ENCODE measurements at places on chromosomes 3 and 15.

- DNase-seq = no peak
Measured at GRCh38 chr3:184145111-184145524, 10.0 kb downstream of the EIF2B5 start.

DNA sequence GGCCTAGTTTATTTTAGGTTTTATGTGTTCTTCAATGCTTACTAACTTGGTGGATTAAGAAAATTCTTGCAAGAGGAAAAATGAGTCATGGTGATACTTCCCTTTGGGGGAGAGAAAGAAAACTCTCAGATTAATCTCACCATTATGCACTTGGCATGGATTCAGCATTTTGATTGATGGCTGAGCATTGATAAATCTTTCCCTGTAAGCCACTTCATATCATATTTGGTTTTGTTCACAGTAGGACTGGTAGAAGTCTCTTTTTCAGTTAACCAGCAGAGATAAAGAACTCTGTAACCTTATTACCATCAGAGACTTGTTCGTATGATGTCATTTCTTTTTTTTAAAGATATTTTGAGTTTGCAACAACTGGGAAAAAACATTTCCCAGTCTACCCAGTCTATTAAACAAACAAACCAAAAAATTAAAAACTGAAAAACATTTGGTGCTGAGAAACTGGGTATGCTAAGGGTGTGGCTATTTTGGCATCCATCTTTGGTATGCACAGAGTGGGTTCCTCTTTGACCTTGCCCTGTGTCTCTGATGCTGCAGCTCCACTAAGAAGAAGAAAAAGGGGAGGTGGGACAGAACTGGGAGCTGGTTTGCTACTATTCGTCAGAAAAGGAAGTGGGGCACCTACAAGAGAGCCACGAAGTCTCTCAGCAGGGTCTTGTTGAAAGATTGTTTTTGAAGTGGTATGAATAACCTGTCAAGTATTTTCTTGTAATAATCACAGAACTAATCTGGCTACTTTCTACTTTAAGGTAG, 17.2 kb downstream of the TMOD3 start:
- DNase-seq = no peak

DNA sequence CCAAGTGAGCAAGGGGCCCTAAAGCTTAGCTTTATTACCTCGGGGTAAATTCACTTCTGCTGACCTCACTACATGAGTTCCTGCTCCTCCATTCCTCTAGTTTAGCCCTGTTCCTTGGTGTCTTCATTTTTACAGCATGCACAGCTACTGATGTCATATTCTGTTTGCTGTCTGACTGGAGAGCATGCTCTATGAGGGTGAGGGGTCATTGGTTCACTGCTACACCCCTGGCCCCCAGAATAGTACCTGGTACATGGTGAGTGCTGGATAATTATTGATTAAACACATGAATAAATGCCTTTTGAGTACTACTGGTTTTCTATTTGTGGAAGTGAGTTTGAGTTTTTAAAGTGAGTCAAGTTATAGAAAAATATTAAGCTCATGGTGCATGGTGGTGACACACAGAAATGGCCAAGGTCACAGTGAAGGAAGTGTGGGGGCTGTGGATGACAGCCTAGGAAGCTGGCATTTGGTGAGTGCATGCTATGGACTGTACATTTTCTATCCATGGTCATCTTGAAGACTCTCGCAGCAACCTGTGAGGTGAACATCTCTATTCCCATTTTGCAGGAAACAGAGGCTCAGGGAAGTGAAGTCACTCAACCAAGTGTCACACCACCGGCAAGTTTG, 34.0 kb downstream of the RPLP1 start:
- DNase-seq = no peak

GRCh38 chr3:122727766-122728165, 47.1 kb downstream of the PARP14 start:
- DNase-seq = no peak

DNA sequence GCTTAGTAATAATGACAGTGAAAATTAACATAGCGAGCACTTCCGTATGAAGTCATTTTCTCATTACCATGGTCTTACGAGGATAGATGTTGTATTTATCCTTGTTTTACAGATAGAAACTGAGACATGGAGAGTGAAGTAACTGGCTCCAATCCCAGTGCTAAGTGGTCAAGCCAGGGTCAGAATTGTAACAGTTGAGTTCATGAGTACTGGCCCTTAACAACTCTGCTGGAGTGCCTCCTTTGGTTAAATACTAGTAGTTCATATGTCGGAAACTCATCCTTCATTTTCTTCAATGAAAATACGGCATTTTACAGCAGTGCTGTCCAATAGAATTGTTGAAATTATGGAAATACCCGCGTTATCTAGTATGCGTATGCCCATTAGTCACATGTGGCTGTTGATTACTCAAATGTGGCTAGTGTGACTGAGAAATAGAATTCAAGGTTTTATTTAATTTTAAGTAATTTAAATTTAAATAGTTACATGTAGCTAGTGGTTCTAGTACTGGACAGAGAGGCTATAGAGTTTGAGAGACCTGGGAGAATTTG, 32.5 kb downstream of the FNDC3B start:
- DNase-seq = no peak

- no peak for DNase-seq
Measured at GRCh38 chr3:143991713-143992112, 20.1 kb downstream of the DIPK2A start.

GRCh38 chr3:69774029-69774428, 34.8 kb downstream of the MITF start:
- DNase-seq = no peak

- no peak for DNase-seq
Measured at GRCh38 chr3:15276028-15276724, 56.2 kb downstream of the SH3BP5 start.

GRCh38 chr3:71063773-71064290, 519.7 kb downstream of the FOXP1 start:
- DNase-seq = no peak

DNA sequence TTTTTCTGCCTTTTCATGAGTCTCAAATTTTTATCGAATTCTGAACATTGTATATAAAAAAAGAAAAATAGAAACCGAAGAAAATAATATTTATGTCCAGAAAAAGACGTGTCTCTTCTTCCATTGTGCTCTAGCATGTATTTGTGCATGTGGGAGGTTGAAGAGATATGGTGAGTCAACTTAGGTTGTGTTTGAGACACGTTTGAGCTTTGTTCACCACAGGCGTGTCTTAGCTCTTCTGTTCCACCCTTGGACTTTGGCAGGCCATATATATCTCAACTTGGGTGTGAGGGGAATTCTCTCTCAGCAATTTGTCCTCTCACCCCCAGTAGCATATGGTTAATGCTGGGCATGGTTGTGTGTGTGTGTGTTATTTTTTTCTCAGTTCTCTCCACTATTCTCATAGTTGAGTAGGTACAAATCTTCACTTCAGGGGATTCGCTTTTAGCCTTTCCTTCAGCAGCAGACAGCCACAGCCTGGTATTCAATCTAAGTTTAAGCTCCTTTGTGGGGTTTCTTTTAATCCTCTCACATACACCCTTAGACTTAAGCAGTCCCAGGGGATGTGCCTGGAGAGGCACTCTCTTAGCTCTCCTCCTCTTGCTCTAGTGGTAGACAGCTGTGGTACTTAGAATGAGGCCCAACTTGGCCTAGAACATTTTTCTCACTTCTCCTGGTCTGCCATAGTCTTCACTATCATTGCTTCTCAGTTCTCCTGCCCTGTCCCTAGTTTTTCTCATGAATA, 286.5 kb upstream of the RBMS3 start:
- DNase-seq = no peak

DNA sequence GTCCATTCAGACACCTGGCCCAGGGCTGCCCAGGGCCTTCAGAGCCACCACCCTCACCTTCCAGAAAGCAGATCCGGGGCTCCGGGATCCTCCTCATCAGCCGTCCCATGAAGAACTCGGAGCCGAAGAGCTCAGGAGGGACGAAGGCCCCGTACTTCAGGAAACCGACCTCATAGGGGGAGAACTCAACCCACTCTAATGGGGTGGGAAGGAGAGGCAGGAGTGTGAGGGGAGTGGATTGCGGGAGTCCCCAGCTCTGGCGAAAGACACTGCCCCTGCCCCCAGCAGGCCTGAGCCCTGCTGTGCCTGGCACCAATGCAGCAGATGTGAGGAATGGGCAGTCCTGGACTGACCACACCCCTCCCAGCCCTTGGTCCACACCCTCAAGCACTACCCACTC, 22.6 kb downstream of the PLA2G4D start:
- DNase-seq = no peak

- no peak for DNase-seq
Measured at GRCh38 chr3:90241481-90241880, 1134.1 kb downstream of the EPHA3 start.

- no peak for DNase-seq
Measured at GRCh38 chr15:78840661-78841375, 29.6 kb upstream of the ADAMTS7 start.

GRCh38 chr15:29813009-29813408, 9.3 kb downstream of the TJP1 start:
- no peak for DNase-seq

DNA sequence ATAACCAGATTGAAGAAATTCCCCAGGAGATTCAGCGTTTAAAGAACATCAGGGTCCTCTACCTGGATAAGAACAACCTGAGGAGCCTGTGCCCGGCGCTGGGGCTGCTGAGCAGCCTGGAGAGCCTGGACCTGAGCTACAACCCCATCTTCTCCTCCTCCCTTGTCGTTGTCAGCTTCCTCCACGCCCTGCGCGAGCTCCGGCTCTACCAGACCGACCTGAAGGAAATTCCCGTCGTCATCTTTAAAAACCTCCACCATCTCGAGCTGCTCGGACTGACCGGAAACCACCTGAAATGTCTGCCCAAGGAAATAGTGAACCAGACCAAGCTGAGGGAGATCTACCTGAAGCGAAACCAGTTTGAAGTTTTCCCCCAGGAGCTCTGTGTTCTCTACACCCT, 9.4 kb upstream of the LRRC34 start:
- DNase-seq = no peak
